CD4-positive, alpha-beta memory T cell (primary cell): ENCODE measurements at places on chromosomes 3 and 15.
A peak's percentile ranks its signal among the peaks of the same experiment; 100 is the strongest.

DNA sequence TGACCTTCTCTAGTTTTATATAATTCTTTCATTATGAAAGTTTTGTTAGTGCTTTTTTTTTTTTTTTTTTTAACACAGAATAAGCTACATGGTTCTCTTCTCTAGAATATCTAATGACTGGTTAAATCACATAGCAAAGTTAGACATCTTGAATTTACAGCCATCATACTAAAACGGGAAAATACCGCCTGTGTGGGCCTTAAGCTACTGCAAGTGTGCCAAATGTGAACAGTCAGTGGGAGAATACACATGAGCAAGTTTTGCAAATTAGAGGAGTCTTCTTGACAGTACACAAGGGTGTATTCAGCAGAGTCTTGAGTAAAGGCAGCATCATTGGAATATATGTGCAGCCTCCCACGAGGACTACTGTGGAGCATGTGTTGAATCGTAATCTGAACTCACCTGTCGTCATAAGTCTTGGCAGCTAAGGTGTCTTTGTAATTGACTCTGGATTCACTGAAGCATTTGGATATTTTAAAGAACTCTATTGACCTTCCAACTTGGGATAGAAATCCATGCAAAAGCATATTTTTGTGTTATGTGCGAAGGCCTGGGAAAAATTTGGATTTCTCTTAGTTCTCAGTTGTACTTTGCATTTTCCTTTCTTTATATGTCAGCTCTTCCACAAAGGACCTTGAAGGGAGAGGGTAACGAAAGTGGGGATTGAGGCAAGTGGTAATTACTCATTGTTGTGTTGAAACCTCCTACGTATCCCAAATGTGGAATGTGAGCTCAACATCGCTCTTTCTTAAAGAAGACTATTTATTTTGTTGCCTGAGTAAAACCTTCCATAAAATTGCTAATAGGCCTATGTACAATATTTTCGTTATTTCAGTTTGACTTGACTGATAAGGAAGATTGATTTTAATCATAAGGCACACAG lies 117.4 kb downstream of the ATG7 start:
- H3K4me1 ChIP-seq, result no peaks in the 10 kb centered on the region
- H3K27me3 ChIP-seq, result no peaks in the 10 kb centered on the region
- no peak overlapping the region for H3K27ac ChIP-seq
- DNase-seq, result no peak

DNA sequence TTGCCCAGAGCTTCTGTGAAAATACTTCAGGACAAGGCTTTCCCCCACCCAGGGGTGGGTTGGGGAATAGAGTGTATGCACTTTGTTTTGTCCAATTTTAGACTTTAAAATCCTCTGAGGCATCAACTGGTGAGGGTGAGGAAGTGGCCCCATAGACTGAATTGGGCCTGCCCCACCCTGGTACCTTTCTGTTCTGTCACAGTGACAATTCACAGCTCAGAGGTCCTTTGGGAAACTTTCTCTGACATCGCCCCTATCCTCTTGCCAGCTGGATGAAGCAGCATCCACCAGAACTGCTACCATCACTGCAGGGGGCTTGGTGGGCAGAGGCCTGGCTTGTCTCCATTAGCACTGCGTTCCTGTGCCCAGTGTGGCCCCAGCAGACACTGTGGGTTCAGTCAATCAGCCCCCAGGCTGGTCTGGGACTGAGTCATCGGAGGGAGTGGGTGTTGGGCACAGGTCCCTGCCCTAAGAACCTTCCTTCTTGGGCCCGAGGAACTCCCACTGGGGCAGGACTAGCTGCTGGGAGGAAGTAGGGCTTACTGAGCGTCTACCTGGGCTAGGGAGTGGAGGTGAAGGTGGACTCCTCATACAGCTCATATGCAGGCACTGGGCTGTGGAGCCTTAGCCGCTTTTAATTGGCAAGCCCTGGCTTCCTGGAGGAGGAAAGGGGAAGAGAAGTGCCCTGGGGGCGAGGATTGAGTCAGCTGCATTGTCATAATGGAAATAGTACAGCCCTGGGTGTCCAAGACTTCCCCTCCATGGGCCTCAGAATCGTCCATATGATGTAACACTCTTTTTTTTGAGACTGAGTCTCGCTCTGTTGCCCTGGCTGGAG lies 1.5 kb upstream of the PPM1M start:
- no peaks in the 10 kb centered on the region for H3K27me3 ChIP-seq
- no peak overlapping the region for H3K4me3 ChIP-seq
- peaks cover 79% of the 10 kb centered on the region for H3K4me1 ChIP-seq
- H3K36me3 ChIP-seq, result peaks cover 13% of the 10 kb centered on the region
- H3K27ac ChIP-seq, result peak overlapping the region; percentile 90

GRCh38 chr3:143644370-143645089 lies 203.7 kb downstream of the SLC9A9 start:
- no peaks in the 10 kb centered on the region for H3K36me3 ChIP-seq
- no peaks in the 10 kb centered on the region for H3K27me3 ChIP-seq
- DNase-seq, result no peak
- no peaks in the 10 kb centered on the region for H3K4me1 ChIP-seq
- H3K27ac ChIP-seq, result no peak overlapping the region

DNA sequence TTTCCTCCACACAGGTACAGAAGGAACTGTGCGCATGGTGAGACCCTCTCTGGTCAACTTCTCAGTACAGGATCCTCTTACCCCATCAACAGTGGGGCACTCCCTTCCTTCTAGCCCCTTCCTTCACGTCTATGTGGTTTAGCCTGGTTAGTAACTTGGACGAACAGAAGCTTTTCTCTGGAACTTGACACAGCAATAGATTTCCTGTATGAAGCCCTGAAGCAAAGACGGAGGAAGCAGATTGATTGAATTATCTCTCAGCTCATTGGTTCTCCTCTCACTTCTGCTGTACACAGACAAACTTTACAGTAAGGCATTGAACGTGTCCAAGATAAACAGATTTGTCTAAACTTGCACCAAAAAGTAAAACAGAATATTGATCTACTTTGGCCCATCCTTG lies at the start of gene CD200R1:
TSS of gene CD200R1 (minus strand) at position 210 of the 400 bp plus-strand sequence. CDS start 246 bp downstream, outside the sequence.
- H3K4me1 ChIP-seq, result peaks cover 61% of the 10 kb centered on the region
- H3K4me3 ChIP-seq, result peak within 1 kb of the TSS; percentile 64
- no peaks in the 10 kb centered on the region for H3K27me3 ChIP-seq

- no peaks in the 10 kb centered on the region for H3K27me3 ChIP-seq
- no peaks in the 10 kb centered on the region for H3K4me1 ChIP-seq
- no peaks in the 10 kb centered on the region for H3K36me3 ChIP-seq
- DNase-seq, result no peak
Observed at GRCh38 chr3:175192536-175192935, 333.4 kb downstream of the NAALADL2 start.

- no peak overlapping the region for H3K4me3 ChIP-seq
- DNase-seq, result no peak
- H3K4me1 ChIP-seq, result no peaks in the 10 kb centered on the region
- H3K36me3 ChIP-seq, result no peaks in the 10 kb centered on the region
- H3K27me3 ChIP-seq, result peaks cover 3% of the 10 kb centered on the region
- no peak overlapping the region for H3K27ac ChIP-seq
Observed at GRCh38 chr15:59941612-59942011, 62.5 kb upstream of the FOXB1 start.

DNA sequence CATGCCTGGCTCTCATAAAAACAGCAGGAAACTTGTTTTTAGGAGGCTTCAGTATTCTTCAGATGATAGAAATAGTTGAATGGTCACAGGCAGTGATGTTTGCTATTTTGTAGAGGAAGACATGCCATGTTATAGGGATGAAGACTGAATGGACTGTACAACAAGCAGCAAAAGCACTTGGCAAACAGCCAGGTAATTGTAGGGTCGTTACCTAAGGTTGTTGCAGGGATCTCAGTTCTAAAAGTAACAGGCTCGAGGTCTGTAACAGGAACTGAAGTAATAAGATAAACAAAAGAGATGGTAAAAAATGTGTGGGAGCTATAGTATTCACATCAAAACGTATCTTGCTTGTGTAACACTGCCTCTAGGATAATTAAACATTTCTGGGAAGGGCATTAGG lies 116.3 kb downstream of the TFG start:
- no peaks in the 10 kb centered on the region for H3K27me3 ChIP-seq
- H3K36me3 ChIP-seq, result no peaks in the 10 kb centered on the region
- no peak overlapping the region for H3K4me3 ChIP-seq
- no peaks in the 10 kb centered on the region for H3K4me1 ChIP-seq
- no peak overlapping the region for H3K27ac ChIP-seq
- DNase-seq, result no peak

- H3K4me3 ChIP-seq, result no peak overlapping the region
- no peaks in the 10 kb centered on the region for H3K27me3 ChIP-seq
- no peak for DNase-seq
- no peak overlapping the region for H3K27ac ChIP-seq
Observed at GRCh38 chr3:17431004-17431403, 311.4 kb downstream of the TBC1D5 start.

DNA sequence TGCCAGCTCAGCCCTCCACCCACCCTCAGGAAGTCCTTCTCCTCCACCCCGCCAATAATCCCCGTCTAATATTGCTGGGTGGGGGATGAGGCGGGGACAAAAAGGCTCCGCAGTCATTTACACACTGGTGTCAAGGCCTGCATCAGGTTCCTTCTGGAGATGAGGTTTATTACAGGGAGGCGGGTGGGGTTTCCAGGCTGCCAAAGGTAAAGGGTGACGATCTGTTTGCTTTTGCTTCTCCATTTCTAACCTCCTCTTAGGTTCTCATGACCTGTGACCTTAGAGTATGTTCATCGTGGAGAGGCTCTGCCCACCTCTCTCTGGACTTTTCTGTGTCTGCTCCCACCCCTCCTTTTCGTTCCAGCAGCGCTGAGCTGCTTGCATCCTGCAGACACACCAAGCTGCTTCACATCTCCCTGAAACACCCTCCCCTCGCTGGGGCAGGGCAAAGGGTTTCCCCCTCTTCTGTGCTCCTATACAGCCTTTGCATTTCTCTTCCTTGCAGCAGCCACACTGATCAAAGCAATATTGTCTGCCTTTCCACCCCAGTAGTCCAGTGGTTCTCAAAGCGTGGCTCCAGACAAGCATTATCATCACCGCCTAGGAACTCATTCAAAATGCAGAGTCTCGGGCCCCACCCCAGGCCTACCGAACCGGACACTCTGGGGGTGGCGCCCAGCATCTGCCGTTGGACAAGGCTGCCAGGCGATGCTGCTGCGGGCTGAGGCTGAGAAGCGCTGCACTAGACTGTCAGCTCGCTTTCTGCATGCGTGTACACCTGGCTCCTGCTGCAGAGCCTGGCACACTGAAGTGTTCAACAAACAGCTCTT lies 26.6 kb downstream of the CA12 start:
- H3K27ac ChIP-seq, result no peak overlapping the region
- no peaks in the 10 kb centered on the region for H3K36me3 ChIP-seq
- H3K27me3 ChIP-seq, result no peaks in the 10 kb centered on the region
- H3K4me1 ChIP-seq, result no peaks in the 10 kb centered on the region
- no peak overlapping the region for H3K4me3 ChIP-seq

- H3K4me1 ChIP-seq, result no peaks in the 10 kb centered on the region
- H3K27me3 ChIP-seq, result no peaks in the 10 kb centered on the region
- no peak overlapping the region for H3K4me3 ChIP-seq
- no peaks in the 10 kb centered on the region for H3K36me3 ChIP-seq
- no peak overlapping the region for H3K27ac ChIP-seq
Observed at GRCh38 chr3:73352841-73353645, 271.7 kb downstream of the PDZRN3 start.
